ENCODE measurements at places on chromosomes 2 and 18. TPM values are rescaled to one million over a fixed set of nuclear protein-coding genes. Genes with fewer than 3 reads are reported as not detected.

COL4A4 gene
- total RNA-seq, result 0.08 TPM

MC5R gene
- not detected for total RNA-seq

GRCh38 chr2:195561116-195561921, 95.7 kb upstream of the SLC39A10 start:
- ATAC-seq, result no peak

GRCh38 chr2:67877301-67877700, 185.5 kb downstream of the C1D start:
- ATAC-seq, result no peak

GRCh38 chr2:225117051-225117716, 74.9 kb upstream of the DOCK10 start:
- ATAC-seq, result no peak
